CD4-positive, alpha-beta T cell treated with Interleukin-6 at 100 ng/mL for 8 hours (primary cell): ENCODE measurements at places on chromosomes 2 and 18.

GRCh38 chr2:241200822-241201395, 12.4 kb downstream of the ANO7 start:
- DNase-seq: no peak

- no peak for DNase-seq
Measured at GRCh38 chr2:225207043-225207442, 164.8 kb upstream of the DOCK10 start.

GRCh38 chr2:96427917-96428316, 77.2 kb downstream of the NEURL3 start:
- no peak for DNase-seq

DNA sequence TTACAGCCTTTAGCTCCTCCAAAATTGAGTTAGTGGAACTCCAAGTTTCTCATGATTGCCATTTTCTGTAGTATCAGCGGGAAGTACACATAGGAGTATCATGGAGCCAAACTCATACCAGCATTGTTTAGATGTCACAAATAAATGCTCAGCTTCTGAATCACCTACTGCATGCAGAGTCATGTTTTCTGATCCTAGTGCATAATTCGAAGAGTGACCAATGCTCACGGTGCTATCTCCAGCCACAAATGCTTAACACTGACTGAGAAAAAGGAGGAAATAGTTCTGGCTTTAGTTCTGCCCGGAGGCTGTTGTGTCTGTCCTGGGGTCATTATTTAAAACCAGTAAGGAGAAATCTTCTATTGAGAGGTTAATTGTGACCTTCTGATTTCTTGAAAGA, 45.4 kb upstream of the LRATD1 start:
- no peak for DNase-seq

- no peak for DNase-seq
Measured at GRCh38 chr2:70344195-70344594, 42.3 kb upstream of the FAM136A start.

GRCh38 chr18:50751490-50751889, 68.3 kb downstream of the MRO start:
- DNase-seq: no peak

DNA sequence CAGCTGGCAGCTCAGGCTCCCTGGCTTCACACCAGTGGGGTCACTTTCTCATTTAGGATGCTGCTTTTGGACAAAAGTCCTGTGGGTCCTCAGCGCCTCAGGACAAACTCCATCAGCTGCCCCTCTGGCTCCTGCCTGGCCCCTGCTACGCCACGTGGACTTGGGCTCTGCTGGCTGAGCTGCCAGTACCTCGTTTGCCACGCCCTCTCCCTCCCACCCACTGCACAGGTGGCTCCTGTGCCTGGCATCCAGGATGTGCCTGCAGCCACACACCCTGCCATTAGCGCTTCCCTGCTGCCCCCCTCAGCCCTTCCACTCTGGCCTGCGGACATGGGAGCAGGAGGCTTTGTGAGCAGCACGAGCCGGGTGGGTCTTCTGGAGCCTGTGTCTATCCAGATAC, 118.9 kb downstream of the ZNF236 start:
- DNase-seq: no peak

GRCh38 chr18:67665266-67665665, 148.7 kb upstream of the DSEL start:
- no peak for DNase-seq

- DNase-seq: no peak
Measured at GRCh38 chr2:13030606-13031005, 313.9 kb downstream of the TRIB2 start.
